ENCODE measurements at places on chromosomes 4 and X.
A peak's percentile ranks its signal among the peaks of the same experiment; 100 is the strongest.

DNA sequence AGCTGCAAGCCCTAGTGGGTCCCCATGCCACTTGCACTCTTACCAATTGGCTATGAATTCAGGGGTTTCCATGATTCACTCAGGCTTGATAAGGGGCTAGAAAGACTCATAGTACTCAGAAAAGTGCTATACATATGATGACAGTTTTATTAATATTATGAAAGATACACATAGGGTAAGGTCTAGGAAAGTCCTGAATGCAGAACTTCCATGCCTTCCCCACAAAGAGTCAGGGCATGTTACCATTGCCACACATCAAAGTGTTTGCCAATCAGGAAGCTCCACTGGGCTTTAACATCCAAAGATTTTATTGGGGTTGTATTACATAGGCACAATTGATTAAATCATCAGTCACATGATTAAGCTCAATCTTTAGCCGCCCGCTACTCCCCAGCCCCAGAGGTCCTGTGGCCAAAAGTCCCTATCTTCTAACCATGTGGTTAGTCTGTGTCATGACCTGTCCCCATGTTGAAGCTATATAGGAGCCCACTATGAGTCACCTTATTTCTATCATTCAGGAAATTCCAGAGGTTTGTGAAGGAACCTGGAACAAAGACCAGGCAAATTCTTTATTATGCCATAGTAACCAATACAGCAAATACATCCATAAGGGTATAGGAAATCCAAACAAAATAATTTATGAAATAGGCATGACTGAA lies 635.6 kb downstream of the STPG2 start:
- DNase-seq = no peak

DNA sequence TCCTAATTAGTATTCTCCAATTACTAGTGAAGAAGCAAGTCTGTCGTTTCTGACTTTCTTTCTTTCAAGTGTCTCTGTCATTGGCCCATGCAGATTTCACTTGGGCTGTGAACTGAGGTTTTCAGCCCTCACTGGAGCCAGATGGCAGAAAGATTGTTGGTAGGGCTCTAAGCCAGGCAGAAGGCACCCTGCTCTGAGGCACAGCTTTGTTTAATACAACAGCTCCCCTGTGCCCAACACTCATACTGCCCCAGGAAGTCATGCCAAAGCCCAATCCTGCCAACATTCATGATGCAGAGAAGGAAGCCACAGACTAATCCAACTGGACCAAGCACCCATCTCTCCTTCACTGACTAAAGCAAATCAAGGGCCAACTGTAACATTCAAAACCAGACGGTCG lies 117.1 kb upstream of the FRG1 start:
- DNase-seq = no peak

GRCh38 chrX:83446355-83446754 lies 61.7 kb upstream of the POU3F4 start:
- no peak for DNase-seq

DNA sequence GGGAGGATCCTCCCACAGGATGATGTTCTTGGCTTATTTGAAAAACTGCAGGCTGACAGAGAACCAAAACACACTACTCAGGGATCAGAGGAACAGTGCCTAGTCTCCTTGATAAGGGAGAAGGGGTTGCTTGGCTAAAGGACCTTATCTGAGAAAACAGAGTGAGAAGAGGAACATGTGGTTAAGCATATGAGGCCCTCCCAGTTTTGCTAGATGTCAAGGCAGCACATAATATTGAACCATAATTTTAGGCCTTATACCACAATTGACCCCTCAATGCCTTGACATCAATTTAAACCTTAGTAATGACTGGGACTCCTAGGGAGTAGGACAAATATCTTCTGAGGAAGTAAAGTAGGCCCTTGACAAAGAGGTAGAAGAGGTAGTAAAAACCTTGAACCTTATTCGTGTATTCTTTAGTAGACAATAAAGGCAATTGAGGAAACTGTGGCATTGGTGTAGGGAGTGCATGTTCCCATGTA lies 79.3 kb downstream of the TEX13C start:
- DNase-seq = no peak

- DNase-seq = no peak
These were observed 117.9 kb downstream of the STIM2 start for GRCh38 chr4:26978387-26979053.

DNA sequence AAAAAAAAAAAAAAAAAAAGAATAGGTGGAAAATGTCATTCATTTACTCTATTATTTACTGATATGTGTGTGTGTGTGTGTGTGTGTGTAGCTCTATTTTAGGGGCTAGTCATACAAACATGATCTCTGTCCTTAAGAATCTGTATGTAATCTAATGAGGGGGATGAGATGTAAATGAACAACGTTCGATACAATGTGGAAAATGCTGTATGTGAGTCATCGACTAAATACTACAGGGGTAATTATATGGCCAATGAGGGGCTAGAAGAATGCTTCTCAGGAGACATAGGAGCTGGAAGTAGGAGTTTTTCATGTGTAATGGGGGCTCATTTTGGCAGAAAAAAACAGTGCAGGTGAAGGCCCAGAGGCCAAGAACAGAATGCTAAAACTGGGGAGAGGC lies 41.9 kb downstream of the LEF1 start:
- no peak for DNase-seq

- DNase-seq = no peak
These were observed 165.7 kb upstream of the CASK start for GRCh38 chrX:42089031-42089430.

GRCh38 chr4:99848591-99849001 lies 32.0 kb downstream of the DAPP1 start:
- no peak for DNase-seq

GRCh38 chrX:40734971-40735324 lies 394 bp downstream of the MED14 start:
- DNase-seq = no peak

DNA sequence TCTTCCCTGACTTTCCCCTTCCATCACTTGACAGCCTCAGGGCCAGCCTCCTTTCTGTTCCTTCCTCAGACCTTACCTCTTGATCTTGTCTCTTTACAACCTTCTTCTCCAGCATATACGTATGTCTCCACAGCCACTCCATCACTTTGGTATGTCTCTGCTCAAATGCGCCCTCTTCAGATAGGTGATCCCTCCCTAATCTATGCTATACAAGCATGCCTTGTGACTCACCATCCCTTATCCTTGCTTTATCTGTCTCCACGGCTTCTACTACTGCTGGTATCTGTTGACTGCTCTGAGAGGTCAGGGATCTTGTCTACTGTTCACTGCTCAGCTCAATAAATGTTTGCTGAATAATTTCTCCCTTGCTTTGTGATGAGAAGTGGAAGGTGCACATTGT lies 9.0 kb downstream of the ARAP2 start:
- DNase-seq = no peak

DNA sequence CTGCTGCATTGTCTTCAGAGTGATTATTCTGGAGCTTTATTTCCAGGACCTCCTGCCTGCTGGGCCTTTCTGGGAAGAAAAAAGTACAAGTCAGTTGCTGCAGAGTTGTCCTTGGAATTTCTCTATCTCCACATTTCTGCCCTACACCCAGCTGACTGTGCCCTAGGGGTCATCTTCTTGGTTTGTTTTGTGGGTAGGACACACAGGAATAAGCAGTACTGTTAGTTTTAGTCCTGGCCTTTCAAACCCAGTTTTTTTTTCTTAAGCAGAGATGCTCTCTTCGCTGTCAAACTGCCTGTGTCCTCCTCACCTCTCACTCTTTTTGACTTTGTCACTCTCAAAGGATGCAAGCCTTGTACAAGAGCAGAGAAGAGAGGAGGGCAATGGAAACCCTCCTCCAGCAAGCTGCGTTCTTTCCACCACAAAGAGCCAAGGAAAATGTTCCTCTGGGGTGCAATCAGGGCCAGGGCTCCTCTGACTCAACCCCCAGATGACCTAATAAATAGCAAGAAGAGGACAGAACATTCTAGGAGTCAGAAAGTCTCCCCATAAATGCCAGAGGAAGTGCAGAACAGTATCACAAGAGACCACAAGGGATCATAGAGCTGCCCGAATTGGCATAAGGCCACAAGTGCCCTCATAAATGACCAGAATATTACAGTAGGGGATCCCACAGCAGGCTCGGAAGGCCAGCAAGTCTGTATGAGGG lies 186.2 kb downstream of the RCHY1 start:
- no peak for DNase-seq

DNA sequence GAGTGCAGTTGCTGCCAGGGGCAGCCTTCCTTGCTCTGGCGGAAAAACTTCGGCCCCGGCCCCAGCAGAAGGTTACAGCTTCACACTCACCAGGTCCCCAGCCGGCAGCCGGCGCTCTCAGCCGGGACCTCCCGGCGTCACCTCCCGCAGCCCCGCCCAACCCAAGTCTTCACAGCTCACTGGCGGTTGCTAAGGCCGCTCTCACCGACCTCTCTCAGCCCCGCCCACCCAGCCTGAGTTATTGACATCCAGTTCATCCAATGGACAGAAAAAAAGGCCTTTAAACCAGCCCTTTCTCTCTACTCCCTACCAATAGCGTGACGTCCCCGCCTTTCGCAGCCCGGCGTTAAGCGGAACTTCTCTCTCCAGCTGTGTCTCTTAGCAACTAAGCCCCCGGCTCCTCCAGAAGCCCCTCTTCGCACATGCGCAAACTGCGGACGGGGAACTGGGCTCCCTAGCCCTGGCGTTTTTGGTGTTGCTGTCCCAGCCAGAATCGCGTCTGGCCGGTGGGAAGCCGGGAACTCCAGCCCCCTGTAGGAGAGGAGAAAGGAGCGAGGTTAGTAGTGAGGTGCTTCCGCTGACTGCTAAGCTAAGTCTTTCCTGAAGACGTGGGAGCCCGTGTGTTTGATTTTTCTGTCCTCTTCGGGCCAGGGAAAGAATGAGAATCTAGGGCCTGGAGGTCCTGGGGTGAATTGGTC lies at the start of gene BBS12:
BBS12 (plus strand) TSS at position 376 of the 698 bp plus-strand sequence. CDS start 9,189 bp downstream, outside the sequence.
- DNase-seq = peak; percentile 97

GRCh38 chr4:103915224-103915869 lies 195.6 kb upstream of the TACR3 start:
- no peak for DNase-seq

GRCh38 chrX:16469870-16470269 lies 180.1 kb upstream of the S100G start:
- no peak for DNase-seq

DNA sequence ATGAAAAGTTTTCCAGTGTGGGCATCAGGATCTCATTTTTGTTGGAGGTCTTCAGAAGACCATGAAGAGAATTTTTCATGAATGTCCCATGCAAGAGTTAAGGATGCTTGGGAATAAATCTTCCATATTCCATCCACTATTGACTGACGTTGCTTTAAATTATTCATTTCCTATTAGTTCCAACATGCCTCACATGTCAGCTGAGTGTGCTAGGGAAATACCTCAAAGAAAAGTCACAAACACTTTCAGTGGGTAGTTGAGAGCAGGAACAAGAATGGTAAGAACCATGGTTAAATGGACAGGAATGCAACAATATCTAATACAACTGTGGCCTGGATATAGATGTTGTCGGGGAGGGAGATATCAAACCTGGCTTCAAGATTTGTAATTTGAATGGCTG lies 610.1 kb downstream of the TECRL start:
- DNase-seq = no peak

GRCh38 chr4:170229006-170229405 lies 139.2 kb upstream of the AADAT start:
- no peak for DNase-seq

GRCh38 chrX:9665113-9665512 lies 100.5 kb downstream of the GPR143 start:
- no peak for DNase-seq

- no peak for DNase-seq
These were observed 844.2 kb downstream of the RAPGEF2 start for GRCh38 chr4:159946983-159947615.

DNA sequence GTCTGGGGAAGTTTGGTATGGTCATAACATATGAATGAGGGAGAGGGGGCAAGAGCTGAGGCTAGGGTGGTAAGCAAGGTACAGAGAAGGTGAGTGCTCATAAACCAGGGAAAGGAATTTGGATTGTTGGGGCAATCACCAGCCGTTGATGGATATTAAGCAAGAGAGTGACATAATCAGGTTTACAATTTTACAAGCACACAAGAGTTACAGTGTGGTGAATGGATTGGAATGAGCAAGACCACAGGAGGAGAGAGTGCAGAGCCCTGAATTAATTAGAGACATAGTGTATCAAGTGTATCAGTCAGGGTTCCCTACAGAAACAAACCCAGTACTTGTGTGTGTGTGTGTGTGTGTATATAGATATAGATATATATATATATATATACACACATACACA lies 18.7 kb upstream of the FMR1NB start:
- no peak for DNase-seq

DNA sequence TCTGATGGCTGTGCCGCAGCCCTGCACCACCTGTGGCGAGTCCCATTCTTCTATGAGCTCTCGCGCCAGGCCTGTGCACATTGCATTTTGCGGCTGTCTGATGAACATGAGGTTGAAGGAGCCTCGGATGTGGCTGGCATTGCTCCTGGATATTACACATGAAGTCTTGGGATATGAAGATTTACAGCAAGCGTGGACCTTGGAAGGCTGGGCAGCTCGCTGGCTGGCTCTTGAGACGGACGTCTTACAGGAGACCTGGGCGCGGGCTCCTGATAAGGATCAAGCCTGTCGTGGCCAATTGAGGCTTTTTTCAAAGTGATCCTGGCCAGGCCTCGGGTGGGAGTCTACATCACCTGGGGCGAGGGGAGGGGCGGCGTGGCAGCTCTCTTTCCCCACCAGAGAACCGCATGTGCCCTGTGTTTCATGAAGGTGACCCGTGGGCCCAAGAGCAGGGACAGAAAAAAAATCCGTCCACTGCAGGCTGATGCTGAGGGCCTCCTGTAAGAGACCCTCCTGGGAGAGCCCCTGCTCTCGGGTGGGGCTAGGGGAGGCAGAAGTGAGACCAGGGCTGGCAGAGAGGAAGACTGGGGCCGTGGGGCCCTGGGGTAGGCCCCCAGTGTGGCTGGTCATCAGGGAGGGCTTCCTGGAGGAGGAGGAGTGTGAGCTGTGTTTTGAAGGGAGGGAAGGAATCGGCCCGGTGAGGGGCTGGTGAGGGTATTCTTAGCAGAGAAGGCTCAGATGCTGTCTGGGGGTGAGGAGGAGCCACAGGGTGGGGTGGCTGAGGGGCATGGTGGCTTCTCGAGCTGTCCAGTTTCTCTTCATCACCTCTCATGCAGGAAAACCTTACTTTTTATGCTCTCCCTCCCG lies 23.6 kb downstream of the CPZ start:
- no peak for DNase-seq

DNA sequence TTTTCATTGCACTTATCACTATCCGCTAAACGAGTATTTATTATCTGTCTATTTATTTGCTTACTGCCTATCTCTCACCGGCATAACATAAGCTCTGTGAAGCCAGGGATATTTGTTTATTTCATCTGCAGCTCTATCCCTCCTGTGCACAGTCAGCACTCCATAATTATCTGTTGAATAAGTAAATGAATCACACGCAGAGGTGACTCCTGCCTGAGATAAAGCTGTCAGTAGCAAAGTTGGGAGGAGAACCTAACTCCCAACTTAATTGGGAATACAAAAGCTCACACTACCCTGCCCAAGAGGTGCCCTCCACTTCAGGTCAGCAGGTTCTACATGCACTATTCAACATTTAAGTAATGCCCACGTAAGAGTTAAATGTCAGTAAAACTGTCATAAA lies 85.7 kb downstream of the CORIN start:
- no peak for DNase-seq

GRCh38 chrX:4547213-4547836 lies 833.9 kb upstream of the PRKX start:
- peak; percentile 10 for DNase-seq

Data from activated naive CD8-positive, alpha-beta T cell treated with anti-CD3 and anti-CD28 coated beads, Interleukin-2, amount 50 U/mL, for 24 hours (primary cell).